ENCODE measurements at places on chromosomes 13 and 19. TPM values are rescaled to one million over a fixed set of nuclear protein-coding genes. Genes with fewer than 3 reads are reported as not detected.

Gene SERTM1
- total RNA-seq = not detected

Gene KLC3
- not detected for total RNA-seq

Gene CYP4F8
- not detected for total RNA-seq

Gene PIH1D1
- total RNA-seq = 93.2 TPM

Gene TYROBP
- not detected for total RNA-seq

Gene LIM2
- not detected for total RNA-seq

Gene ATP8A2
- not detected for total RNA-seq

Gene CYP2A6
- total RNA-seq = not detected

Measured in myometrial cell (primary cell).